ENCODE measurements at places on chromosomes 2 and 18.

GRCh38 chr2:230230496-230231200 is 5.1 kb downstream of the SP140 start:
- no peak for DNase-seq

GRCh38 chr2:235255693-235256092 is 238.2 kb upstream of the AGAP1 start:
- no peak for DNase-seq

DNA sequence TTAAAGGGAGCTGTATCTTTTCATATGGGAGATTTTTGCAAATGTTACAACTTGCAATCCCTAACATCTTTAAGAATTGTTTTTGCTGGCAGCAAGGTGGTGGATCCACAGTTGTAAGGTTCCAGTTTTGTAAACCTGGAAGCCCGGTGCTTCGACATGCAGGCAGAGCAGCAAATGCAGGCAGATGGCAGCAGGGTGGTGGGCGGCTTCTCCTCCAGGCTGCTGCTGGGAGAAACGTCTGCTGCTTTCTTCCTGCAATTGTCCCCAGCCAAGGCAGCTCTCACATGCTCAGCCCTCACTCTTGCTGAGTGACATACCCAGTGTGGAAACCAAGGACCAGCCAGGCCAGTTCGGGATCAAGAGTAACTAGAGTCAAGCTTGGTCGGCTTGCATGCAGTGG is 166.0 kb downstream of the SEPTIN10 start:
- no peak for DNase-seq

- DNase-seq, result no peak
These were observed 36.8 kb downstream of the KCTD1 start for GRCh38 chr18:26511339-26512071.

DNA sequence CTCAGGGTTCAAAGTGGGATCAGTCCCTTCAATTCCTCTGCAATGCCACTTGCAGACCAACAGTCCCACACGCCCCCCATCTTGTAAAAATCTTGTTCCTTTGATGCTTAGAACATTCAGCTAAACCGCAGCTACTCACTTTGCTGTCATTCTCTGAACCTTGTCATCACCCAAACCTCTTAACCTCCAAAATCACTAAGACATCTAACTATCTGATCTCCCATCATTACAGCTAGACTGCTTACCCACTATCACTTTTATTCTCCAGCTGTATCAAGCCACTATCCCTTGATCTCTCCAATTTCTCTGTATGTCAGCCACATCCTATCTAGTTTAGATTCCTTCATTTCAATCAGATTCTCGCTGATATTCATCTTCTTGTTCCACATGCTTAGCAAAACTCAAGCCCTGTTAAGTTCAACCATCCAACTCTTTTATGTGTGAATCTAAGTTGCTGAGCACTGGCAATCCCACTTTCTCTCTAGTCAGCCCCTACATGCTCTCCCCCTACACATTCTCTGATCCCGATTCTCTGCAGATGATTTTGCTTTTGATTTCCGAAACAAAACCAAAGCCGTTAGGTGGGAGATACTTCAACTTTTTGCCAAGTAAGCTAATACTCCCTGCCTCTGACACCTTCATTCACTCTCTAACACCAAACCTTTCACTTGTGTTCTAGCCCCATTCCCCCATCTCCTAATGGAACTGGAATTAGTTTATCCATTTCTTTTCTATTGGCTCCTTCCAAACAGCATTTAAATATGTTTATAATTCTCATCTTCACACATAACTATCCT is 4.6 kb downstream of the GTF3C2 start:
- no peak for DNase-seq

GRCh38 chr18:69774831-69775230 is 172.8 kb downstream of the CD226 start:
- DNase-seq, result no peak

DNA sequence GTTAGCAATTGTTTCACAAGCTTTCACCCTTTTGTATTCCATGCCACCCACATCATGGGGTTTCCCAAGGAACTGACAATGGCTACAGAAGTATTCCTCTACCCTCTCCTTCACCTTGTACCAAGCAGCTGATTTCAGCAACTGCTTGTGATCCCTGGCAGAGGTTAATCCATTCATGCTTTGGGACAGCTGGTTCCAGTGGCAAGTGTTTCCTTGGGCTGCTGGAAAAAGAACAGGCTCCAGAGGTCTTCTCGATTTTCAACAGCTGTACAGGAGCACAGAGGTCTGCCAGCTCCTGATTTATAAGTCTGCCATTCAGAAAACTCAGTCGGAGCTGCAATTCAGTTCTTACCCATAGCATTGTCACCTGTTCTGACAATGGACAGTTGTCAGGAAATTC is 239.2 kb upstream of the CWC22 start:
- no peak for DNase-seq

GRCh38 chr2:158965641-158966040 is 2.8 kb upstream of the TANC1 start:
- no peak for DNase-seq
